ENCODE measurements at places on chromosomes 1 and 21.

- DNase-seq: no peak
Observed at GRCh38 chr1:203281033-203281432, 24.3 kb upstream of the BTG2 start.

DNA sequence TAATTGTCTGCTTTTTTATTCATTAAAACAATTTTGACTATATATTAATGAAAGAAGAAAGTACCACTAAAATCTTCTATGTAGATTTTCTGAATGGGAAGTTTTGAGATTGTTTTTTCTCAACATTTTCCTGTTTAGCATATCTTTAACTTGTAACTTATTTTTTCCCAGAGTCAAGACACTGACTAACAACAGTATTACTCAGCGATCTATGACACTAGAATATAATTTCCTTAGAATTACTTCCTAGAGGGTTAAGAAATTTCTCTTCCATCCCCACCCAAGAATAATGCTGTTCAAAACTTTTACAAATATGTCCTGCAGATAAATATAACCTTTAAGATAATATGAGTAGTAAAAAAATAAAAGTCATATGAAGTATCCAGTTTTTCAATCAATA lies 218.2 kb upstream of the NR5A2 start:
- DNase-seq: no peak

- DNase-seq: no peak
Observed at GRCh38 chr1:203033287-203033686, 7.0 kb downstream of the PPFIA4 start.

DNA sequence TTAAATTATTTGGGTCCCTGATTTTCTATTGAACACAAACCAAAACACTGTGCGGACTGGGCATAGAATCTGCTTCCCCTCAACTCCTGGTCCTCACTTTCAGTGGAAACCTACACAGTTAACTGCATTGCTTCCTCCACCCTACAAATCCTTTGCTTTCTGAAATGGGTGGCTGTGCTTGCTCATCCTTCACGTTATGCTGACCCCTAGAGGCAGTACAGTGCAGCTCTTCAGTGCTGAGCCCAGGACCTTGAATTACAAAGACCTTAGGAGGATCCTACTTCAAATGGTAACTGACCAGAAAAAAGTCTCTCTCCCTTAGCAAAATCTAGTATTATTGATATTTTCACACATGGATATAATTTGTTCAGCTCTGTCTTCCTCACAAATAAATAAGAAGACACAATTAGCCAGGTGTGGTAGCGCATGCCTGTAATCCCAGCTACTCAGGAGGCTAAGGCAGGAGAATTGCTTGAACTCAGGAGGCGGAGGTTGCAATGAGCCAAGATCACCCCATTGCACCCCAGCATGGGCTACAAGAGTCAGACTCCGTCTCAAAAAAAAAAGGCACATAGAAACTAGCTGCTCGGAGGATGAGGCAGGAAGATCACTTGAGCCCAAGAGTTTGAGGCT lies 63.4 kb upstream of the L1TD1 start:
- no peak for DNase-seq

GRCh38 chr1:20590306-20590777 lies 1.4 kb downstream of the CDA start:
- DNase-seq: no peak

GRCh38 chr1:81731989-81732388 lies 68.7 kb upstream of the ADGRL2 start:
- no peak for DNase-seq

DNA sequence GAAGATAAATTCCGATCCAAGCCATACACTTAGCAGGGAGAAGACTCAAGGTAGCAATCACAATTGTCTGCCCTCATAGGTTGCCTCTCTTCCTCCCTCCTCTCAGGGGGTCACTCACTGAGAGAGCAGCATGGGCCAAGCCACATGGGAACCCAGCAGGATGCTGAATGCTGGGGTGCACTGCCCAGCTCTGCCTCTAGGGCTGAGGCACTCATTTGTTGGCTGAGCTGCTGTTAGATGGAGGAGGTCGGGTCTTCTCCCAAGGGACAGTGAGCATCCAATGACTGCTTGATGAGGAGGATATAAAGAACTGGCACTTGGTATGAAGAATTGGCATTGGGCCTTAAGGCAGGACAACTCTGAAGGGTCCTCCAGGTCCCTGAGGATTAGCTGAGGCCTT lies 418.8 kb downstream of the SIPA1L2 start:
- no peak for DNase-seq

DNA sequence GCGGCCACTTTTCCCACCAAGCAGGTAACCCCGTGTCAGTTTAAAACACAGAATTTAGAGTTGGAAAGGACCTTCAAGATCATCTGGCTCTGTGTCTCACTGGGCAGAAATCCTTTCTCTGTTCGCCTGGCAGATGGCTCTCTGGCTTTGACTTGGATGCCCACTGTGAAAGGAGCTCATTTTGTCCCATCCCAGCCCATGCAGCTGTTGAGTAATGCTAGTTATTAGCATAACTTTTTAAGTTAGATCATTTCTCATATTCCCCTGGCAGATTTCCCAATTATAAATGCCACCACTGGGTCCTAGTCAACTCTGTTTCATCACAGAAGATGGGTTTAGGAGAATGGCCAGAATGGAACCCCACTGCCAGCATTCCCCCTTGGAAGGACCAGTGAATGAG lies 55.9 kb downstream of the SLC35F3 start:
- no peak for DNase-seq
